Activated T-helper 9 cell treated with anti-CD3 and anti-CD28 coated beads, Interleukin-2, amount 50 U/mL, for 16 hours (primary cell): ENCODE measurements at places on chromosomes 3 and 15.

- DNase-seq, result peak; percentile 84
Observed at GRCh38 chr15:90838139-90838538, 30.2 kb upstream of the FURIN start.

GRCh38 chr15:64000183-64000951, 45.9 kb downstream of the DAPK2 start:
- no peak for DNase-seq

DNA sequence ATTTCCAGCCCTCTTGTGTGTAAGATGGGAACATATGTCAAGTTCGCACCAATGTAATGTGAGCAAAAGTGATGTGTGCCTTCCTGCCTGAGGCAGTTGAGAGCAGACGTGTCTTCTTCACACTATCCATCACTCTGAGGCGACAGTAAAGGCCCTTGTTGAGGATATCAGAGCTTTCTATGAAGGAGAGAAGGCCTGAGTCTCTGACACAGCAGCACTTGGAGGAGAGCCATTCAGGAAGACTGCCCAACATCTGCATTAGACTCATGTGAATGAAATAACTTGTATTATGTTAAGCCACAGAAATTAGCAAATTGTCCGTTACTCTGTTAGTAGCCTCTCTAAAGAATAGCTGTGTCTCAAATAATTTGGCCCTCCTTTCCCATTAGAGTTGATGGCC, 108.8 kb upstream of the CCDC54 start:
- DNase-seq, result no peak

DNA sequence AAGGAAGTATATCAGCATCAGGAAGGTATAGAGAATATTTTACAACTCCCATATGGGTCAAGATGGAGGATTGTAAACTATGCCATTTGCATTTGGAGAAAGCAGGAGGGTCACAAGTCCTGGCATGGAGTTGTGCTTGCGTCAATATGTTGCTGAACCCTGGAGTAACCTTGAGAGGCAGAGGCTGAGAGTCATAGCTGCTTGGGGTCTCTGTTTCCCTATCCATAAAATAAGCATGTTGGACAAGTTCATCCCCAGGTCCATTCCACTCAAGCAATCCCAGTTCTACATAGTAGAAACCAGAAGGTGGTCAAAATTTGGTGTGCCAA, 273.6 kb downstream of the MECOM start:
- DNase-seq, result no peak

DNA sequence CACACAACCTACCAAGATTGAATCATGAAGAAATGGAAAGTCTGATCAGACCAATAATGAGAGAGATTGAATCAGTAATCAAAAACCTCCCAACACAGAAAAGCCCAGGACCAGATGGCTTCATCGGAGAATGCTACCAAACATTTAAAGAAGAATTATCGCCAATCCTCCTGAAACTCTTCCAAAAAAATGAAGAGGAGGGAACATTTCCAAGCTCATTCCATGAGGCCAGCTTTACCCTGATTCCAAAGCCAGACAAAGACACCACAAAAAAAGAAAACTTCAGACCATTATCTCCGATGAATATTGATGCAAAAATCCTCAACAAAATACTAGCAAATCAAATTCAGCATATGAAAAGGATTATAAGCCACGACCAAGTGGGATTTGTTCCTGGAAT, 94.1 kb downstream of the SENP2 start:
- DNase-seq, result no peak

DNA sequence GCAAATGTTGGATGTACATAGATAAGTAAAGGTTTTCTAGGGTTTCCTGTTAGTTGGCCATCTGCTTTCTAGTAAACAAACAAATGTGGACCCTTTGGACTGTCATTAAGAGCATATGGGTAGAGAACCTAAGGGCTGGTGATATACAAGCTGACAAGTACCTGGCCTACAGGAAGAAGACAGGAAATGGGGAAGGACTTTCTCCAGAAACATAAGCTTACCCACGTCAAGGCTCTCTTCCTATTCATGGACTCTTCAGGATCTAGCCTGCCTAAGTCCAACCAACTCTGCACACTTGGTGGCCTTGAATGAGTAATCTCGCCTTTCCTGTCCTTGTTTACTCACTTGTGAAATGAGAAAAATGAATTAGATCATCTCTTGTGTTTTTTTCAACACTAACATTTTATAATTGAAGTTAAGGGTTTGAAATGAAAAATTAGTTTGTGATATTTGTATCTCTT, 22.2 kb upstream of the GOLIM4 start:
- DNase-seq, result no peak

DNA sequence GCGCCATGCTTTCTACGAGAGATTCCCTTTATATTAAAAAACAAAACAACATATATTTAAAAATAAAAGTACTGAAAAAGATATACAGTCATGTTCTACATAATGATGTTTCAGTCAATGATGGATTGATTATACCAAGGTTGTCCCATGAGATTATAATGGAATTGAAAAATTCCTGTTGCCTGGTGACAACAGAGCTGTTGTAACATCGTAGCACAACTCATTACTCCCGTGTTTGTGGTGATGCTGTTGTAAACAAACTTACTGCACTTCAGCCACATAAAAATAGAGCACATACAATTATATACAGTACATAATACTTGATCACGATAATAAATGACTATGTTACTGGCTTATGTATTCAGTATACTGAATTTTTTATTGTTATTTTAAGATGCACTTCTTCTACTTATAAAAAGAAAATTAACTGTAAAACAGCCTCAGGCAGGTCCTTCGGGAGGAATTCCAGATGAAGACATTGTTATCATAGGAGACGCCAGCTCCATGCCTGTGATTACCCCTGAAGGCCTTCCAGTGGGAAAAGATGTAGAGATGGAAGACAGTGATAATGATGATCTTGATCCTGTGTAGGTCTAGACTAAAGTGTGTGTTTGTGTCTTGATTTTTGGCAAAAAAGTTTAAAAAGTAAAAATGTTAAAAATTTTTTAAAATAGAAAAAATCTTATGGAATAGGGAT, 11.7 kb downstream of the CCR1 start:
- DNase-seq, result no peak

GRCh38 chr3:186427627-186428281, 65.7 kb upstream of the DGKG start:
- DNase-seq, result no peak

DNA sequence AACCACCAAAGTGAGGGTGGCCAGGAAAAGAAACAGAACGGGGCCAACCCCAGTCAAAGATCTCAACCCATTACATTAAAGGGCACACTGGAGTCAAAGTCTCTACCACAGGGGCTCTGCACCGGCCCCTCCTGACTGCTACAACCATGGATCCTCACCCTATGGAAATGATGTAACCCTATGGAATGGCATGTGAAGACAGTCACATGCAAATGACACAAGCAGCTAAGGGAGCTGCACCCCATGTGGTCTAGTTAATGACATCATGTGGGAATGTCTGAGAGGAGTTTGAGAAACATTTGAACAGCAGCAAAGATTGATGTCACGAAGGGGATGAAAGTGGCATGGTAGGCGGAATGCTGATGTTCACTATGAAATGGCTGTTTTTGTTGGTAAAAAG, 298.2 kb upstream of the SLCO3A1 start:
- no peak for DNase-seq

DNA sequence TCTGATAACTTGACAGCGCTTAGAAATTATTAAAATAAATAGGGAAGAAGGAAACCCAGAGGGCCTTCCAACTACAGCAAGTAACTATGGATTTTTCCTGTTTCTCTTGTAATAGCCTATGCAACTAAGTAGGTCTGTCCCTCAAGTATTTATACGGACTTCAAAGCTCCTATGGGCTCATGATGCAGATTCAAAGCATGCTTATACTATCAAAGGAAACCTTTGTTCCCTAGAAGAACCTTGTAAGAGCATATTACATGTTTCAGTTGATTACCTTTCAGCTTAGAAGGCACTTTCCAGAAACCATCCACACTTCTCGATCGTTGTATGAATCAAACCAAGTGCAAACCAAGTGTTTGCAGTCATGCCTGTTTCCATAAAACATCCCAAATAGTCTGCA, 158.8 kb downstream of the ALCAM start:
- DNase-seq, result no peak

DNA sequence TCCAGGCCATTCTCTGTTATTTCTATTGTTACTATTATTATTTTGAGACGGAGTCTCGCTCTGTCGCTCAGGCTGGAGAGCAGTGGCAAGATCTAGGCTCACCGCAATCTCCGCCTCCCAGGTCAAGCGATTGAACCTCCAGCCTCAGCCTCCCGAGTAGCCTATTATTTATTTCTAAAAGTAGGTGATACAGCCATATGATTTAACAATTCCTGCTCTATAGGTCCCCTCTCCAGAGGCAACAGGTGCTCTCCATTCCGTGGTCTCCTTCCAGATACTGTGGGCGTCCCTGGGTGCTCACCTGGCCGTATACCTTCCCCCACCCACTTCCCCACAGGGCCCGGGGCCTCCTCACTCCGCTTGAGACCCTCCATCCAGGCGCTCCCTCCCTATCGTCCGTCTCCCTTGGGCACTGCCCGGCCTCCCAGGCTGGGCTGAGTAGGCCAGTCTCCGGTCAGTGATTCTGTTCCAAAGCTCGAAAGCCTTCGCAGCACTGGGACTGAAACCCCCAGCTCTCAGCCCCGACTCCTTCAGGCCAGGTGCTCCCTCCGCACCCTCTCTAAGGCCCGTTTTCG, 708 bp upstream of the PTPN23 start:
- no peak for DNase-seq

DNA sequence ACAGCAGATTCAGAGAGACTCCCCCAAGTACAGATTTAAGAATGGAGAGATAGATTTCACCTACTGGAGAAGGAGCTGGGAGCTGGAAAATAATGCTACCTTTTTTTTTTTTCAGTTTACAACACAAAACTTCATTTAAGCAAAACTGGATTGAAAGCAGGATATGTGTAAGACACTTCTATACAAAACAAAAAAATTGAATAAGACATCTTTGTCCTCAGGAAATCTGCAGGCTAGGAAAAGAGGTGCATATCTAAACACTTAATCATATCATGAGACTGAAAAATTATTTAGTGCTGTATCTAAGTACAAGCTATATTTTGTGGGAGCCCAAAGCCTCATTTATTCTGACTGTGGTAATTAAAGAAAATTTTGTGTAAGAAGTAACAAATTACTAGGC, 516.1 kb downstream of the ZIC1 start:
- no peak for DNase-seq

DNA sequence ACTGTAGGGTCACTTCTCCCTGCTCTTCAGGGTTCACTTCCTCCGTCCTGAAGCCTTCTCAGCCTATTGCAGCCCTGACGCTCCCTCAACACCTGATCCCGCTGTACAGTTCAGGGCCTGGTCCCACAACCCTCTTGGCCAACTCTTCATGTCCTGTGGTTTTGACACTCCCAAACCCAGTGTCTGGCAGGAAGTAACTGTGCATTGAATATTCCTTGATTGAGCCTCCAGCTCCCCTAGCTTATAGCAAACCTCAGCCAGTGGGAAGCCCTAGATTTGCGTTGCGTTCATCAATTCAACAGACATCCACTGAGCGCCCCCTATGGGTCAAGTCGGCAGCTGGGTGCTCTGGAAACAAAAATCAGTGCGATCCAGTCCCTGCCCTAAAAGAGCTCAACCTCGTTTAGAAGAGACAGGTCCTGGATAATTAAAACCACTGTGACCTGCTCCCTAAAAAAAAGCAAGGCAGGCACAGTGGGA, 13.5 kb downstream of the UBAP1L start:
- DNase-seq, result no peak

- no peak for DNase-seq
Observed at GRCh38 chr3:172379372-172379771, 68.9 kb downstream of the GHSR start.

DNA sequence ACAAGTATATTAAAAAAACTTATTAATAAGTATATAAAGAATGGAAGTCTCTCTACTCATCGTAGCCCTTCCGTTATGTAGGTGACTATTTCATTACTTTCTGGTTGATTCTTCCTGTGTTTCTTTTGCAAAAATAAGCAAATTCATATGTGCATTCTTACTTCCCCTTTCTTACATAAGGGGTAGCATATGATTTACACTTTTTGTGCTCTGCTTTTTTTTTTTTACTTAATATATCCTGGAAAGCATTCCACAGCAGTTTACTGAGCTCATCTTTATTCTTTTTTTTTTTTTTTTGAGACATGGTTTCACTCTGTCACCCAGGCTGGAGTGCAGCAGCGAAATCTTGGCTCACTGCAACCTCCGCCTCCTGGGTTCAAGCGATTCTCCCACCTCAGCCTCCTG, 12.9 kb downstream of the SCAMP5 start:
- DNase-seq, result no peak

DNA sequence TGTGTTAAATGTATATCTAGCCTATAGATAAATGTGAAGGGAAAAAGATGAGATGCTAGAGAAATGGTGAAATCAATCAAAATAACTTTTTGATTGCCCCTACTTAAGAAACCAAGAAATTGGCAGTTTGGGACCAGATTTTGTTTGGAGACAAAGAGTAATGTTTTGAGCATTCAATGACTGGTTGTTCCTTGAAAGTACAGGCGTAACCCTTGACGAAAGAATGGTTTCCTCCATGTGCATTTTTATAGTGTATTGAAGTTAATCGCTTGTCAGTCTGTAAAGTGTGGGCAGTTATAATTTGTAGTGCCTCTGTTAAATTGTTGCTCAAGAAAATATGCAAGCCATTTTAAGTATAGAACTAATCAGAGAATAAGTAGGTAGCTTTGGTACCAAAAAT, 1.2 kb downstream of the KIF23 start:
- DNase-seq, result no peak

DNA sequence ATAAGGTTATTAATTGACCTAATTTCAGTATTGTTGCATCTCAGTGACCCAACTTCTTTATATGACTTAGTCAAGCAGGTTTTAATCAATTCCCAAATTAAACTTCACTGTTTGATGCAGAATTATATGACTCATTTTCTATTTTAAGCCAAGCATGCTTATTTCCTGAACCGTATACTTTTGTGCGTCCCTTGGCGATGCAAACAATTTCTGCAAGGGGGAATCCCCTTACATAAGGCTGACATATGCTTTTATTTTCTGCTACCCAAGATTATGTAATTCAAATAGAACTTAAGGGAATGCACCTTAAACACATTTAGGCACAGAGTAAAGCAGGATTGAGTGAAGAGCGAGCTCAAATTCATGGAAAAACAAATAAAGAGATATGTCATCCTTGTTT, 303.9 kb downstream of the PDCD6IP start:
- no peak for DNase-seq

DNA sequence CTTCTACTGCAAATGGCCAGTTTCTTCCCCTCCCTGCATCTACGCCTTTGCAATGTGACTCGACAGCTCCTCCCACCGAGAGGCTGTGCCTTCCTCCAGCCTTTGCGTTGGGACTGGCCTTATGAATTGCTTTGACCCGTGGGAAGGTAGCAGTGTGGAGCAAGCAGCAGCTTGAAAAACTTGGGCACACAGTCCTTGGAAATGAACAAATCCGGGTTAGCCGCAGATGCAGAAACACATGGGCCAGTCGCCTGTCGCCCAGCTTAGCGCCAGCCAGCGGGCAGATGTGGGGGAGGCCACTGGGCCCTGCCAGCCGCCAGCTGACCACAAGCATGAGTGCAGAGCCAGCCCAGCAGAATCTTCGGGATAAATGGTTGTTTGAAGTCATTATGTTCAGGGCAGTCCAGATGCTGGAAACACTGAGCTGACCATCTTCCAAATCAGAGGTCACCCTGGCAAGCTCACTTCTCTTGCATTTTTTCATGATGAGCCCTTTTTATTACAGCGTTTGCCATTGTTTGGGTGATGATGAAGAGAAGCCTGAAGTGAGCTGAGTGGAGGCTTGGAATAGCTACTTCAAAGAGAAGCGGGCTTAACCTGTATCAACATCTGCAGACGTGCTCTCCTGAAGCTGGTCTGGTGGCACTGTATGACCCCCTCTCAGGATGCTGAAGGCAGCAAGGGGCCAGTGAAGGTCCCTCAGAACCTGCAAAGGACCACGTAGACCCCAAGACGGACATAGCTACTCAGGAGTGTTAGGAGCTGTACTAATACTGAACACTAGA, 9.8 kb downstream of the SELENOS start:
- no peak for DNase-seq
